ENCODE measurements at places on chromosomes 3 and 15.
A peak's percentile ranks its signal among the peaks of the same experiment; 100 is the strongest.

- DNase-seq = peak; percentile 0
Observed at GRCh38 chr3:46321461-46322104, 32.3 kb upstream of the CCR2 start.

- no peak for DNase-seq
Observed at GRCh38 chr3:99373088-99373845, 265.1 kb upstream of the COL8A1 start.

GRCh38 chr3:13536432-13536831 lies 12.5 kb upstream of the FBLN2 start:
- DNase-seq = no peak

DNA sequence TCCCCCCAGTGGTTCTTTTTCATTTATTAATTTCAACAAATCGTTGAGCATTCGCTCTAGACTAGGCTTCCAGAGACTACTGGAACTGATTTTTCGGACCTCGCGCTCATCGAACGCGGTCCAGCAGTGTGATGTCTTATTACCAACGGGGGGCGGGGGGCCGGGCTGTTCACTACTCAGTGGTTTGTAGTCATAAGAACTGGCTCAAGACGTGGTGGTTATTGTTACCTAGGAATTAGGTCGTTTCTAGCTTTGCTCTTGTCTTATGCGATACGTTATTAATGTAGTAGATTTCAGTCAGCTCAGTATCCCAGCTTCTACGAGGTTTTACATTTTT lies 858 bp downstream of the RBM5 start:
- DNase-seq = no peak

DNA sequence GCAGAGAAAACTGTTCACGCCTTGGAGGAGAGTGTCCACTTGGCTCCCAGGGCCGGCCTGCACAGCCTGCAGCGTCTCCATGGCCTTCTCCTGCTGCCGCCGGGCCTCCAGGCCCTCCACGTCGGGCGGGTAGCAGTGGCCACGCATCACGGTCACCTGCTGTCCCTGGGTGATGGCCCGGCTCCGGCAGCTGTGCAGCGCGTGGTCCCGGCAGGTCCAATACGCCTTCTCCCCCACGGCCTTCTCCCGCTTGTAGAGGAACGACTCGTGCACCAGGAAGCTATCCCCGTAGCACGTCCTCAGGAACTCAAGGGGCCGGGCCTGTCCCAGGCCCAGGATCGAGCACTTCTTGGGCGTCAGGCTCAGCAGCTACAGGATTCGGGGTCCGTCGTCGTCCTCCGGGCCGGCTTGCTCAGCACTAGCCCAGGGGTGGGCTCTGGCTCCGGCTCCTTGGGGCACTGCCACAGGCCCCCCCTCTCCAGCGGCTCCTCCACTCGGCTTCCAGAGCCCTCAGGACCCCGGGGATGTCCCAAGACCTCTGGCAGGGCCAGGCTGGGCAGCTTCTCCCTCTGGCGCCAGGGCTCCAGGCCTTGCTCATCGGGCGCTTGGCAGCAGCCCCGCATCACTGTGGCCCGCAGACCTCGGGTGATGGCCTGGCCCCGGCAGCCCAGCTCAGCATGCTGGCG lies 83.6 kb upstream of the FXR1 start:
- DNase-seq = no peak

DNA sequence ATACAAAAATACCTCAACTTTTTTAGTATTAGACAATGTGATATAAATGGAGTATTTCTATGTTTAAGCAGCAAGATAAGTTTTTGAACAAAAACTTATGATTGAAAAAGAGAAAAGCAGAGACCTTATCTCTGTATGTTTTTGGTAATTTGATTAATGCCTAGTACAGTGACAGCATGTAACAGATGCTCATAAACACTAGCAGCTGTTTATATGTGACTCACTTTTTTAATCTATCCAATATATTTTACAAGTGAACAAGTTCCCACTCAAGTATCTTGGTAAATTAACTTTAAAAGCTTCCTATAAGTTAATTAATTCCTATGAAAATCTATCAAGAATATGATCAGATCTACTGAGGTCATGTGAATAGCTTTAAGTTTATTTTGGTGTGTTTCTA lies 55.1 kb downstream of the NGLY1 start:
- DNase-seq = no peak

GRCh38 chr15:48222627-48223026 lies 16.5 kb downstream of the SLC12A1 start:
- no peak for DNase-seq

DNA sequence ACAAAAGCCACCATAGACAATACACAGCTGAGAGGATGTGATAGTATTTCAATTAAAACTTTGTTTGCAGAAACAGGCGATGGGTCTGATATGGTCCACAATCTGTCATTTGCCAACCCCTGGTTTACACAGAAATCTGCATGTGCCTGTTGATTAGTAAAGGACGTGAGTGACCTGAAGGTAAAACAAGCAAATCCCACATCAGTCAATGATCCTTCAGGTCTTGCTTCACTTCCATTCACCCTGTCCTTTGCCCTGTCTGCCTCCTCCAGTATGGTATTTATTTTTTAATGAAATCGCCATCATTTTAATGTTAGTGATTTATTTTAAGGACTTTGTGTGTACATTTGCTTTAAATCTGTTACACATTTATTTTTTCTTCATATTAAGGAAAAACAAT lies 166.2 kb downstream of the FEZF2 start:
- DNase-seq = no peak

GRCh38 chr3:101128001-101128400 lies 134.8 kb upstream of the ABI3BP start:
- DNase-seq = no peak

DNA sequence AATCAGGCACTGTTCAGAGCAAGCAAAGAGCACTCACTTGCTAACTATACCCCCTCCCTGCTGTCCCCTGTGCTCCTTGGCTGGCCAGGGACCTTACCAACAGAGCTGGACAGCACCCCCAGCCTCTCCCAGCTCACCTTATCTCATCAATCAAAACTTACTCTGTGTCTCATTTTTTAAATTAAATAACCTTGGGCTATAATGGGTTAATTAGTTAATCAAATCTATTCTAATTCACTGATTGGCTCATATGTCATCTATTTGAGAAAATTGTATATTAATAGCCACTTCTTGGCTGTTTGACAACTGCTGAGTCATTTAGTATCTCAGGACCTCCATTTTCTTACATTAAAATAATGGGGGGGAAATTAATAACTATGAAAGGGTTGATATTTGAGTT lies 22.9 kb downstream of the IL5RA start:
- no peak for DNase-seq

- no peak for DNase-seq
Observed at GRCh38 chr15:99421758-99422157, 144.0 kb upstream of the MEF2A start.

DNA sequence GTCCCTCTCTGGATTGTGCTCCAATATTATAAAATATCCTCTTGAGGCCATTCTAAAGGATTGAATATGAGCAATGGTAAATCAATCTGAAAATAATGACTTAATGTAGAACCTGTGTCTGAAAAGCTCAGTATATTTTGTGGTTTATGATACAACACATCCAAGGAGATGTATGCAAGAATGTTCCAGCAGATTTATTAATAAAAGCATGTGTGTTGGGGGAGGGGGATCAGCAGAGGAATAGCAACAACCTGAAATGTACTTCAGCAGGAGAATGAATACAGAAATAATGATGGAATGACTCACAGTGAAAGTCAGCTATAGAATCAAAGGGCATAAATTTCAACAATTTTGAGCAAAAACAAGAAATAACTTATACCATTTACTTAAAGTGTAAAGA lies 56.7 kb upstream of the NUDT16 start:
- DNase-seq = no peak

DNA sequence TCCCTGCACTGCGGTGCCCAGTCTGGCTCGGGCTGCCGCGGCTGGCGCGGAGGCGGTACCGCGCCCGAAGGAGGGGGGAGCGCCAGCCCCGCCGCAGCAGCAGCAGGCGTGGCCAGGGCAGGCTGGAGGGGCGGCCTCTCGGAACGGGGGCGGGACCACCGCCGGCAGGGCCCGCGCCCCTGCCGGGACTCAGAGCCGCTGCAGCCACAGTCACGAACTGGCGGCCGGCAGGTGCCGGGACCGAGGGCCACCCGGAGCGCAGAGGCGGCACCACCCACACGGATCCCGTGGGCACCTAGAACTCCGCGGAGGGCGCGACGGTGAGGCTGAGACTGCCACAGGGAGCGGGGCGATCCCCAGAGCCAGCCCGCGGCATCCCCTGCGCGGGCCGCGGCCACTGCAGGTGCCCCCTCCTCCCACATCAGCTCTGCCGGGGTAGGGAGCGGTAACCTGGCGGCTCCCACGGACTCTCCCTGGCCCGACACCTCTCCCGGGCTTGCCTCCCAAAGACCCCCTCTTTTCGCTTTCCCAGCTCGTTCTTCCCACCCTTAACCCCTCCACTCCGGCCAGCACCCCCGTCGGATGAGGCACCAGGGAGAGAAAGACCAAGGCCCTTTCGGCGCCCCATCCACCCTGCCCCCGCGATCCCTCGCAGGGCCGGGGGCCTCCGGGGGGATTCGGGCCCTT lies at the start of gene VWA5B2:
TSS of gene VWA5B2 (plus strand) at position 192 of the 687 bp plus-strand sequence. CDS start 944 bp downstream, outside the sequence.
- DNase-seq = peak; percentile 85

- DNase-seq = no peak
Observed at GRCh38 chr15:88275804-88276203, 19.3 kb upstream of the NTRK3 start.
